Stimulated activated CD8-positive, alpha-beta memory T cell treated with anti-CD3 and anti-CD28 coated beads, Interleukin-4, amount 100 ng/mL, for 1 hour (primary cell): ENCODE measurements at places on chromosomes 5 and 9.

- no peak for DNase-seq
Observed at GRCh38 chr5:65394087-65394486, 87.6 kb downstream of the ADAMTS6 start.

DNA sequence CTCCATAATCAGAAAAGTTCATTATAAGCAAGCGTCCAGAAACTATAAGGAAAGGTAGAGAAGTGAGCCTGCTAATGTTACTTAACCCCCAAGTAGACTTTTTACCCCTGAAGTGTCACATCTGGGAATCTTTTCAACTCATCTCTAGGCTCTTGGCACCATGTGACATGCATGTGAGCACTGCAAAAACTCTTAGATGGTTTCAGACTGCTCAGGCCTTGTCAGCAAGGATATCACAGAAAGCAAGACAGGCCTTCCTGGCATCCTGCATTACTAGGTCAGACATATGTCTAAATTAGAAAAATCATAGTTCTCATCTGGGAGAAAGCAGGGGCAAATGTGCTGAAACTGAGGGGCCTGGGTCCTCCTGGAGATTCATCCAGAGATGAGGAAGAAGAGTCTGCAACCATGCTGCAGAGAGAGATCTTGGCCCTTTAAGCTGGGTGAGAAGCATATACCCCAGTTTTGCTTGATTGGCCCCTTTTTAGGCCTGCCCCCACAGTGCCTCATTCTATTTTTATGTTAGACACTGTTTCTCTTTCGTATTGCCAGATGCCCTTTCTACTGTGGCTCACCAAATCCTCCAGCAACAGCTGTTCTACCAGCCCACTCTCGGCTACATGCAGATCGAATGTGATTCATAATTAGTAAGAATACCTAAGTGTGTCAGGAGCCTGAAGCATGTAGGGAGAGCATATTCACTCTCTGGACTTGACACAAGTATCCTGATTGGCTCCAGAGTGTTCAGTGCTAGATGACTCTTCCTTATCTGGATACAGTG lies 19.0 kb downstream of the TMEM8B start:
- DNase-seq: no peak

GRCh38 chr5:30765706-30766105 lies 427.8 kb upstream of the CDH6 start:
- no peak for DNase-seq

DNA sequence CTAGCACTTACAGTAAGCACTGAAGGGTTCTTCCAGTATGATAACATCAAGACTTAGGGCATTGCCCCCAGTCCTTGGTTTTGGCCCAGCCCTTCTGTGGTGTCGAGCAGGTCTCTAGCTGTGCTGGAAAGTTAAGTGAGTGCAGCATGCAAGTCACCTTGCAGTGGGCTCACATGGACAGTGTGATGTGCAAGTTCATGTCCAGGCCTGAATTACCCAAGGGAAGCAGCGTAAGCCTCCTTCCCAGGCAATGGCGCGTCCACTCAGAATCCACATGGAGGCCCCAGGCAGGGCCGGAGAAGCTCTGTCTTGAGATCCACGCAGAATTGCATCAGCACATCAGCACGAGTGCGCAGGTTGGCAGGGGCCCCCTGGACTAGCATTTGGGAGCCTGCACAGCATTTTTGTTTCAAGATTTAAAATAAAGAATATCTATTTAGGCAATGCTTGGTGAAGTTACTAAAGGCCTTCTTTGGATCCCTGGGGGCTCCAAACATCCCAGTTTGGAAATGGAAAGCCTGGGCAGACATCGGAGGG lies 108.4 kb upstream of the ALDH1B1 start:
- DNase-seq: no peak

DNA sequence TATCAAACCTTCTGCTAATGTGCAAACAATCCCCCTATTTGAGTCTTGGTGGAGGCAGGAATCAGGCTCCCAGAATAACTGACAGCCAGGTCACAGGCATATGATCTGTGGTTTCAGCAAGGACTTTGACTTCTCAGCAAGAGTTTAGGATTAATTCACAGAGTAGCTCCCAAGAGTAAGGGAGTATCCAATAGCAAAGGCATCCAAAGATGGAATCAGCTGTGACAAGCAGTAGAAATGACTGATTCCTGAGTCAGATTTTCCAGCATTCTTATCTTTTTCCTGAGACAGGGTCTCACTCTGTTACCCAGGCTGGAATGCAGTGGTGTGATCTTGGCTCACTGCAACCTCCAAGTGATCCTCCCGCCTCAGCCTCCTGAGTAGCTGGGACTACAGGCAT lies 108.3 kb downstream of the EPB41L4A start:
- DNase-seq: no peak

- no peak for DNase-seq
Observed at GRCh38 chr5:16983022-16983639, 47.0 kb upstream of the MYO10 start.

GRCh38 chr5:94545870-94546625 lies 72.4 kb downstream of the KIAA0825 start:
- DNase-seq: no peak

GRCh38 chr5:133890776-133891280 lies 77.6 kb downstream of the C5orf15 start:
- DNase-seq: no peak

- DNase-seq: no peak
Observed at GRCh38 chr9:90032296-90033027, 427.6 kb downstream of the GADD45G start.

GRCh38 chr9:125359011-125359410 lies 97.4 kb downstream of the GAPVD1 start:
- no peak for DNase-seq

DNA sequence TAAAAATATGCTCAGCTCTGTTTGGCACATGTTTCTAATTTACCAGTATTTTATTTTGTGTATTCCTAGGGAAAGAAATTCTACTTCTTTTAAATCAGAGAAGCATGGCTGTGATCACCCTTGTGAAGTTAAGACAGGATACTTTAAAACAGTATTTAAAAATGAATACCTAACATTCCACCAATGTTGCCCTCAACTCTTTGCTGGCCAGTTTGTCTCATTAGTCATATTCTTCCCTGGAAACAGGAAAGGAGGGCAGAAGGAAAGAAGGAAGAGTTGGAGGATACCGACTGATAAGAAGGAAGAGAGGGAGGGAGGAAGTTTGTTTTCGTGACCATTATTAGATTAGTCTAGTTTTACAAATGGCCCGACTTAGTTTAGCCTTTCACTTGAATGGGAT lies 137.4 kb downstream of the PLK2 start:
- DNase-seq: no peak
